Right renal pelvis (tissue), 4 donors: ENCODE measurements at places on chromosomes 16 and 17. TPM values are rescaled to one million over a fixed set of nuclear protein-coding genes. Genes with fewer than 3 reads are reported as not detected.

GRCh38 chr16:85033171-85033570 lies 5.6 kb downstream of the KIAA0513 start:
- no peak for DNase-seq

DNA sequence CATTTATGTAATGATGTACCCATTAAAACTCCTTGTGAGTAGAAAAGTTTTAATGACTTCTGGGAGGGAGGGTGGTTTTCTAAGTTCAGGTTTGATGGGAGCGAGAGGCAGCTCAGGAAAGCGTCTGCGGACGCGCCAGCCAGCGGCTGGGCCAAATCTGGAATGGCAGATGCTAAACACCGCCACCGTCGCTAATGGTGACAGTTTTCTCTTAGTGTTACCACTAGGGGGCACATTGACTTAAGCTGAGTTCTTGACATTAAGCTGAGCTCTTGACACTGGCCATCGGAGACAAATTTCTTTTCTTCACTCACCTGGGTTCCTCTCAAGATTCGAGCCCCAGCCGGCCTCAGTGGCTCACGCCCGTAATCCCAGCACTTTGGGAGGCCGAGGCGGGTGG lies 6.7 kb downstream of the TRPV1 start:
- DNase-seq: no peak

DNA sequence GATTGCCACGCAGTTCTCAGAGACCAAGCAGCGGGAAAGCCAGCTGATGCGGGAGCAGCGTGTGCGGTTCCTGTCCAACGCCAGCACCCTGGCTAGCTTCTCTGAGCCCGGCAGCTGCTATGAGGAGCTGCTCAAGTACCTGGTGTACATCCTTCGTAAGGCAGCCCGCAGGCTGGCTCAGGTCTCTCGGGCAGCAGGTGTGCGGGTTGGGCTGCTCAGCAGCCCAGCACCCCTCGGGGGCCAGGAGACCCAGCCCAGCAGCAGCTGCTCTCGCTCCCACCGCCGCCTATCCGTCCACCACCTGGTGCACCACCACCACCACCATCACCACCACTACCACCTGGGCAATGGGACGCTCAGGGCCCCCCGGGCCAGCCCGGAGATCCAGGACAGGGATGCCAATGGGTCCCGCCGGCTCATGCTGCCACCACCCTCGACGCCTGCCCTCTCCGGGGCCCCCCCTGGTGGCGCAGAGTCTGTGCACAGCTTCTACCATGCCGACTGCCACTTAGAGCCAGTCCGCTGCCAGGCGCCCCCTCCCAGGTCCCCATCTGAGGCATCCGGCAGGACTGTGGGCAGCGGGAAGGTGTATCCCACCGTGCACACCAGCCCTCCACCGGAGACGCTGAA lies 15.2 kb downstream of the CACNA1G start:
- DNase-seq: no peak

DNA sequence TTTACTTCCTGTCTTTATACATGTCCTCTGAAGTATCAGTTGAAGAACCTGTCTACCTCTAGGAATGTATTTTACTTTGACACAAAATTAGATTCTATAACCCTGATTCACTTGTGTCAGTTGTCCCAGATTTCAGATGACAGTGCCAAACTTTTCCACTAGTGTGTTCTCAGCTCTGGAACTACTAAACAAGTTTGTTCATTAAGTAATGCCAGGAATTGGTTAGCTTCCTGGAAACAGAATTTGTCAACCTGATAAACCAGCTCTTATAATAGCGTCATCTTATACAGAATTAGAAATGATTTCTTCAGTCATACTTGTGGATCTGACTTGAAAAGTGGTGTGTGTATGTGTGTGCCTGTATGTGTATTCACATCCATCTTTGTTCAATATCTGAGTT lies 7.4 kb downstream of the MAP3K3 start:
- DNase-seq: no peak

- DNase-seq: no peak
Observed at GRCh38 chr16:22206842-22207714, 1.0 kb downstream of the EEF2K start.

GRCh38 chr17:29084541-29085146 lies 41.7 kb downstream of the PIPOX start:
- DNase-seq: peak; percentile 43

GRCh38 chr16:72101195-72101594 lies 7.5 kb downstream of the DHX38 start:
- no peak for DNase-seq

DNA sequence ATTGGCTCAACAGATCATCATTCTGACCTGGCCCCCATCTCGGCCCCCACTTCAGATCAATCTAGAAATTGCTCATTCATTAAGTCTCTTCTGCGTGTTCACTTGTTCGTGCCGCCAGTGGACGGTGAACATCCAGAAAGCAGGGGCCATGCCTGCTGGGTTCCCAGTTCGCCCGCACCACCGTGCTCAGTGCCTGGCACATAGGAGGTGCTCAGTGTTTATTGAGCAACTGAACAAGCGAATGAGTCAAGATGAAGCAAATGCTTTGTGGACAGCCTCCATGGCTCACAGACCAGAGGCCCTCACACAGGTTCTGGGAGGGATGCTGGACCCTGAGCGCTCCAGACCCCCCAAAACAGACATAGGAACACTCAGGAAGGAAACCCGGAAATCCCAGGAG lies 13.9 kb downstream of the BEAN1 start:
- no peak for DNase-seq

DNA sequence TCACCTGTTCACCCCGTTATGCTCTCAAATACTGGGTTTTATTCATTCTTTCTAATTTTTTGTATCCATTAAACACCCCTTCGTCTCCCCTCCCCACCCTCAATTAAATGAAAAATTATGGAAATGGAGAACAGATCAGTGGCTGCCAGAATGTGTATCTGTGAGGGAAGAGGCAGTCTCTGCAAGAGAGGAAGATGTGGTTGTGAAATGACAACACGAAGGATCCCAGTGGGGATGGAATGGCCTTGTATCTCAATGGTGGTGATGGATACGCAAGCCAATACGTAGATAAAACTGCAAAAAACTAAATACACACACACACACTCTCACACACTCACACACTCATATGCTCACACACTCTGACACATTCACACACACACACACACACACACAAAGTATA lies 570.7 kb downstream of the CDH13 start:
- no peak for DNase-seq

DNA sequence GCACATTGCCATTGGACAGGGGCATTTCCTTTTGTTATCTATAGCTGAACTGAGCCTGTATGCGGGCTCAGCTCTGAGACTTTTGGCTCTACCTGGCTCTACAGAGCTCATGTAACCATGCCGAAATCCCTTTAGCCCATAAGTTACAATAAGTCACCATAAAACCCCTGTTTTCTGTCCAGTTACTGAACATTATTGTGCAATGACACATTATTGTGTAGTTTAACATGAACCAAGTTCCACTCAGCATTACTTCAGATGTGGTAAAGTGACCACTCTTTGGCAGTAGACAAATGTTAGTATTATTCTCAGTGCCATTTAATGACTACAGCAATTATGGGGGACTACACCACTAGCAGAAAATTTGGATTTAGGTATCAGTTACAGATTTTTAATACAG lies 65.4 kb upstream of the RASL10B start:
- DNase-seq: no peak

- no peak for DNase-seq
Observed at GRCh38 chr16:87607871-87608270, 5.6 kb downstream of the JPH3 start.

- DNase-seq: no peak
Observed at GRCh38 chr16:61834082-61834481, 202.2 kb downstream of the CDH8 start.

- peak; percentile 71 for DNase-seq
Observed at GRCh38 chr16:86033016-86033474, 134.1 kb downstream of the IRF8 start.

DNA sequence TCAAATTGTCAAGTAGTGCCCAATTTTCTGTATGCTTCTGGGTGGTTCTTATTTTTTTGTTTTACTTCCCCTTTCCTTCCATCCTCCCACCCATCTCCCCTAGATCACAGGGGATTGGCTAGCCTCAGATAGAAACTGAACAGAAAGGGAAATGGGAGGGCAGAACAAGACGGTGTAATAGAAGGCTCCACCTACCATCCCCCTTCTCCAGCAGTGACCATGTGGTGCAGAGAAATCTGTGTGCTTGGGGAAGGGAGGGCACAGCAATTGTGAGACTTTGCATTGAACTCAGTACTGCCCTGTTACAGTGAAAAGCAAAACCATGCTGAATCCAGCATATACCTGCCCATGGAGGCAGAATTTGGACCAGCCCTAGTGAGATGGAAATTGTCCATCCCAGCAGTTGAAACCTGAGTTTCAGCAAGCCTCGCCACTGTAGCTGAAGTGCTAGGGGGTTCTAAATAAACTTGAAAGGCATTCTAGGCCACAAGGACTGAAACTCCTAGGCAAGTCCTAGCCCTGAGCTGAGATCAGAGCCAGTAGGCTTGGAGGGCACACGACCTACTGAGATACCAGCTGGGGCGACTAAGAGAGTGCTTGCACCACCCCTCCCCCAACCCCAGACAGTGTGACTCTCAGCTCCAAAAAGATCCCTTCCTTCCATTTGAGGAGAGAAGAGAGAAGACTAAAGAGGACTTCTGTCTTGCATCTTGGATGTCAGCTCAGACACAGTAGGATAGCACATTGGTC lies 5.2 kb downstream of the SLFN11 start:
- no peak for DNase-seq

The WNT9B gene
- 13.8 TPM for polyA plus RNA-seq

The PRCD gene
- polyA plus RNA-seq: 3.2 TPM

The PHKG2 gene
- polyA plus RNA-seq: 28.8 TPM

The EPX gene
- 0.50 TPM for polyA plus RNA-seq

The PFN1 gene
- polyA plus RNA-seq: 377 TPM
